Vagina (tissue), 2 donors: ENCODE measurements at places on chromosomes 5 and 9. TPM values are rescaled to one million over a fixed set of nuclear protein-coding genes. Genes with fewer than 3 reads are reported as not detected.

TAF1L gene
- not detected for total RNA-seq

OR1J2 gene
- not detected for total RNA-seq

FYB1 gene
- 10.8 TPM for total RNA-seq

IL3 gene
- not detected for total RNA-seq

C5orf52 gene
- not detected for total RNA-seq

LHFPL2 gene
- 24.8 TPM for total RNA-seq

EGFLAM gene
- total RNA-seq, result 15.2 TPM

OLFM1 gene
- 39.0 TPM for total RNA-seq

LCN6 gene
- 17.9 TPM for total RNA-seq

FTMT gene
- not detected for total RNA-seq

FGF10 gene
- 41.3 TPM for total RNA-seq

ARL14EPL gene
- not detected for total RNA-seq

MRPS30 gene
- 72.2 TPM for total RNA-seq

XRCC4 gene
- total RNA-seq, result 5.4 TPM

CER1 gene
- not detected for total RNA-seq

FGF18 gene
- total RNA-seq, result 1.7 TPM

NRG2 gene
- total RNA-seq, result 5.2 TPM

FAXDC2 gene
- total RNA-seq, result 35.4 TPM

RASEF gene
- total RNA-seq, result 7.6 TPM

FRMD3 gene
- total RNA-seq, result 13.8 TPM

TICAM2 gene
- total RNA-seq, result 0.98 TPM

IFNB1 gene
- not detected for total RNA-seq

NMUR2 gene
- not detected for total RNA-seq

CCNO gene
- total RNA-seq, result not detected

ARHGEF39 gene
- total RNA-seq, result 1.2 TPM

RANBP17 gene
- 5.4 TPM for total RNA-seq

SH3GL2 gene
- not detected for total RNA-seq

SYK gene
- total RNA-seq, result 12.0 TPM

DNAI1 gene
- not detected for total RNA-seq

BARHL1 gene
- total RNA-seq, result not detected

TAF11L4 gene
- not detected for total RNA-seq

ZER1 gene
- total RNA-seq, result 54.8 TPM

RNF183 gene
- not detected for total RNA-seq

DMRT3 gene
- total RNA-seq, result not detected

KCNN2 gene
- 3.4 TPM for total RNA-seq
